Inflammatory macrophage treated with lipopolysaccharide for 1 hour (primary cell): ENCODE measurements at places on chromosomes 7 and 10.

DNA sequence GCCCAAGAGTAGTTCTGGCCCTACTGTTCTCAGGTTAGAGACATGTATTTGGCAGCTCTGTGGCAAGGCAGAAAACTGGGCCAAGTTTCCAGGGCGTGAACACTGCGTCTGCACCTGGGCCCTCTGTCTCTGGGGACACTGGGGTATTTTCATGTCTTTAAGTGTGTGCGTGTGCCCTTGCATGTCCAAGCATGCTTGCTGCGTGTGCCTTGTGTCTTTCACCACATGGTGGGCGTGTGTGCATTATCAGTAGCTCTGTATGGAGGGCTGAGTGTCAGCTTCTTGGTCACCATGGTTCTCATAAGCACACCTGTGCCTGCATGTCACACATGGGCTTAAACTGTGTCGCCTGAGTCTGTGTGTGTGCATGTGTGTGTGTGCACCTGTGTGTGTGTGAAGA, 69.3 kb downstream of the HIPK2 start:
- no peak for DNase-seq

- DNase-seq, result no peak
Measured at GRCh38 chr10:59271160-59271559, 91.2 kb downstream of the FAM13C start.

DNA sequence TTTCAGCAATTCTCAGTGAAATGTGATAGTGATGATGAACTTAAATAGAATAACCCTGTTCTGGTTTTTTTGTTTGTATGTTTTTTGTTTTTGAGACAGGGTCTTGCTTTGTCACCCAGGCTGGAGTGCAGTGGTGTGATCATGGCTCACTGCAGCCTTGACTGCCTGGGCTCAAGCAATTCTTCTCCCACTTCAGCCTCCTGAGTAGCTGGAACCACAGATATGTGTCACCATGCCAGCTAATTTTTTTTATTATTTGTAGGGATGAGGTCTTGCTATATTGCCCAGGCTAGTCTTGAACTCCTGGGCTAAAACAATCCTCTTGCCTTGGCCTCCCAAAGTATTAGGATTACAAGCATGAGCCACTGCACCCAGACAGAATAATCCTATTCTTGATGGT, 14.3 kb upstream of the COL17A1 start:
- DNase-seq, result no peak

DNA sequence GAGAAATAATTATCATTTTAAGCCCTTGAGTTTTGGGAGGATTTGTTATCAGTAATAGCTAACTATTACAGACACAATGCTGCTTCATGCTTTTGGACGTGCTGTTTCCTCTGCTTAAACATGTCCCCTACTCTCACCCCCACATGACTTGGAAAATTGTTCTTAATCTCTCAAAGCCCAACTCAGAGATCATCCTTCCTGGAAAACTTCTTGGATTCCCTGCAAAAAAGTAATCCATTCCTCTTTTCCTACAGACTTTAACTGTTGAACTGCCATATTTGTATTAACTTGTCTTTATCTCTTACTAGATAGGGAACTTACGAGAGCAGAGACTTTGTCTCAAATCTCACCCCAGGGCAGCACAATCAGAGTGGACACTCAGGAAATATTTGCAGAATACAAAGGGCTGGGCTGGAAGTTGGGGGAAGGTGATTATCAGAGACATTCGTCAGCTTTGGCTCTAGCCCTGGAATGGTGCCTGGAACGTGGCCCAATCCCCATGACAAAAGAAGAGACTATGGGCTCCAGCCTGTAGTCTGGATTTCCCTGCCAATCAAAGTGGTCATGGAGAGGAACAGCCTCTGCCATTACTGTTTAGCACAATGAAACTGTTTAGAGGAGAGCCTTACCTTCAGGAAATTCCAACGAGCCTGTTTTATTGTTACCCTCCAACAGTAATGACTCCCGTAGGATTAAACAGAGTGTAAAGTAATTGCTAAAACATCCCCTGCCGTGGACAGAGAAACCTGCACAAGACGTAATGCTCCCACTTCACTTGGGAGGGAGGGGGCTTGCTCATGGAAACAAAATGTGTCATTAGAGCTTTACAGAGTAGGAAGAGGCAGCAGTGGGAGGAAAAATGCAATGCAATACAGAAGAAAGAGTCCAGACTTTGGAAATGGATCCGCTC, 140.4 kb upstream of the AUTS2 start:
- DNase-seq, result no peak

DNA sequence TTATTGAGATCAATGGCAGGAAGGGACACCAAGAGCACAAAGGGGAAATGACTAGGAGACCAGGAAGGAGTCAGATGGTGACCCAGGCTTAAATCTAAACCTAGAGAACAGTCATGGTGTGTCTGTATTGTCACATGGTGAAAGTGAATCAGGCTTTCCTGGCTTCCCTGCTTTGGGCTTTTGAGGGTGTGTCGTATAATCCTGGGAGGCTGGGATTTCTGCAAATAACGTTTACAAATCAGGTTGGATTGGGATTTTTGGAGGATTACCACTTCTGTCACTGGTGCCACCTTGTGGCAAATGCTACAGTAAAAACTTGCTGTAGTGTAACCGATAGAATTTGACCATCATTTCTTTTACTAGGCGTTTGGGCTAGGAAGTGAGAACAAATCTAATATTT, 502.6 kb downstream of the NRG3 start:
- no peak for DNase-seq

GRCh38 chr10:133258818-133259601, 17.7 kb downstream of the ADAM8 start:
- DNase-seq, result peak; percentile 96

- DNase-seq, result no peak
Measured at GRCh38 chr10:51918440-51918839, 219.0 kb upstream of the CSTF2T start.

GRCh38 chr7:7641129-7641663, 644 bp downstream of the UMAD1 start:
- no peak for DNase-seq

GRCh38 chr10:116125180-116125579, 147.8 kb downstream of the GFRA1 start:
- DNase-seq, result no peak

- DNase-seq, result no peak
Measured at GRCh38 chr7:55485501-55486191, 86.7 kb downstream of the VOPP1 start.

DNA sequence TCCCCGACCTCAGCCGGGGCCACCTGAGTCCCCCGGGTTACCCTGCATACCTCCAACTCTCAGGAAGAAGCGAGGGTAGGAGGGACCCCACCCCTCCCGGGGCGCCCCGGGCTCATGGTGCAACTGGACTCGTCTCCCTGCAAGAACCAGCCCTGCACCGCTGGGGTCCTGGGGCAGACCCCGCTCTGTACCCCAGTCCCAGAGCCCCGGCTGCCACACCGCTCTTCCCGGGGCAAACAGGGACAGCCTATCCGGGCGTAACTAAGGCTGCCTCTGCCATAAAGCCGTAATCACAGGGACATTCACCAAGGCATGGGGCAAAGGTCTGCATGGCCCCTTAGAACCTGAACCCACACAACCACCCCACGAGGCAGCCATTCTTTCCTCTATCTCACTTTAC, 6.7 kb upstream of the MAFK start:
- no peak for DNase-seq

- no peak for DNase-seq
Measured at GRCh38 chr7:40921589-40922315, 781.1 kb downstream of the INHBA start.
